ENCODE measurements at places on chromosomes 5 and 9.

DNA sequence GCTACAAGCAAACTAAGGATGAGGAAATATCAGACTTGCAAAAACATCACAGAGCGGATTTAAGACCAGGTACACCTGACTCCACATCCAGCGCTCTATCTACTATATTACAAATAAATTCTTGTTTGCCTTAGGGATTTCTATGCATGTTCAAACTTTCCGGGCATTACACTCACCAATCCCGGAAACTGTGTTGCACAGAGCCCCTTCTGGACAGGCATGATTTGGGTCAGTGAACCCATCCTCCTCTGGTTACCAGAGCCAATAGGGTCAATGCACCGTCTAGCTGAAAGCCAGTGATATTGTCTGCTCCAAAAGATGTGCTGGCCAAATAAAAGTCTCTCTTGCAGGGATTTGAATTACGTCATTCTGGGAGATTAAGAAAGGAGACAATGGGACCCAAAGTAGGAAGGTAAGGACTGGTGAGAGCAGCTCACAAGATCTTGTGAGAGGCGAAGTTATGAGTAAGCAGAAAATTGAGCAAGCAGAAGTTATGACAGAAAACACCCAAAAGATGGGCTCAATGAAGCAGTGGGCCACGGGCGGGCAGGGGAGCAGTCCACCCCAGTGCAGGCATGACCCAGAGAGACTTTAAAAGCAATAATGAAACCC is 155.8 kb upstream of the RAI14 start:
- DNase-seq = no peak

DNA sequence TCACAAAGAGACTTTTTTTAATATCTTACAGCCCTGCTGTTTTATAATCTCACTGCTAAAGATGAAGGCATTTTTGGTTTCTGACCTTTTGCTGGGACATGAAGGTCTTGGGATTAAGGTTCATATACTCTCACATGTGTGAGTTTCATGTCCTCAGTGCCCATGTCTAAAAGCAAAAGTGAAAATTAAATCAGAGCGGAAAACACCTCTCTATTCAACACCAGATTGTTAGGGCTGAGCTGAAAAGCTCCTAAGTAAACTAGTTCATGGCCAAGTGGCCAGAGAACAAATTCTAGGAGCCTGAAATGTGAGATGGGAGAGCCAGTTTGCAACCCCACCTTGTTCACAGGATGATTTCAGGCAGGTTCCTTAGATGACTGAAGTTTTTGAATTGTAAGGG is 110.9 kb downstream of the GRIA1 start:
- no peak for DNase-seq

GRCh38 chr5:121006217-121006616 is 542.1 kb downstream of the PRR16 start:
- no peak for DNase-seq

GRCh38 chr5:163529698-163530097 is 24.3 kb downstream of the MAT2B start:
- no peak for DNase-seq

DNA sequence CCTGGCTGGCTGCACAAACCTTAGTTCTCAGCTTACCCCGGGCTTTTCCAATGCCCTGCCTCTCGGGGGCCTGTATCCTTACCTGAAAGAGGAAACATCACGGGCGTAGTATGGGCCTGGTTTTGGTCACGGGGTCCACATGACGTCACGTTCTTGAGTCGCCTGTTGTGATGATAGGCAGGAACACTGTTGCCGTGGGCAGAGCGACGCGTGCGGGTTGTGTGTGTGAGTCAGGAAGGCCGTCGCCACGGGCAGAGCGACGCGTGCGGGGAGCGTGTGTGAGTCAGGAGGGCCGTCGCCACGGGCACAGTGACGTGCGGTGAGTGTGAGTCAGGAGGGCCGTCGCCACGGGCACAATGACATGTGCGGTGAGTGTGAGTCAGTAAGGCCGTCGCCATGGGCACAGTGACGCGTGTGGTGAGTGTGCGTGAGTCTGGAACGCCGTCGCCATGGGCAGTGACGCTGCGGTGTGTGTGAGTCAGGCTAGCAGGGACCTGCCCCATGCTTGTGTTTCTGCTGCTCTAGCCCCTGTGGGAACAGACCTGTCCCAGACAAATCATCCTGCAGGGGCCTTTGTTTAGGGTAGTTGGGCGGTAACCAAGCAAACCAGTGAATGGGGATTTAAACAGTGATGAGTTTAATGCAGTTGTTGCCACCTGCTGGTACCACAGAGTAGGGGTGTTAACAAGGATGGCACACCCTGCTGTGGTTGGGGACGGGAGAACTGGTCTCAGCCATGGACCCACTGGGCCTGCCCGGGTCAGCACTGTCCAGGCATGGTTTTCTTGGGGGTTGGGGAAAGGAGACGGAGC is 19.8 kb downstream of the TRIP13 start:
- DNase-seq = peak; percentile 81

- peak; percentile 82 for DNase-seq
Observed at GRCh38 chr5:139482050-139482889, at the start of gene STING1. Gene STING1 (minus strand): TSS chr5:139482758. CDS start chr5:139481704, 1,054 bp downstream.

- no peak for DNase-seq
Observed at GRCh38 chr9:135561391-135562234, at the start of gene PAEP. Gene PAEP (plus strand): TSS chr9:135561756.

DNA sequence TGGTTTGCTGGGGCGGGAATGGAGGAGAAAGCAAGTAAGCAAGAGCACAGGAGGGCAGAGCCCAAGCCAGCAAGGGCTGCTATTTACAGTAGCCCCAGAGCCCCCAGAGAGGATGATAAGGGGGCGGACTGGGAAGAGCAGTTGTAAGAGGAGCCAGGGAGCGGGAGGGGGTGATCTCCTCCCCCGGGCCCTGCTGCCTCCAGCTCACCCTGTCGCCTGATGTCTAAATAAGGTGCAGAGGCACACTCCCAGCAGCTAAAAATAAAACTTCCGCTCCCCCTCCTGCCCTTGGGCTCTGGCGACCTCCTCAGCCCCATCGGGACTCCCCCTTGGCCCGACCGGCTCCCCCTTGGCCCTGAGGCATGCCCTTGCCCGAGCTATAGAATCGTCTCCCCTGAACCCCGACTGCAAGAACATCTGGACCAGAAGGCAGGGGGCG is 14.4 kb upstream of the CCDC69 start:
- no peak for DNase-seq

- DNase-seq = no peak
Observed at GRCh38 chr5:36017622-36018021, 26.4 kb upstream of the UGT3A1 start.

DNA sequence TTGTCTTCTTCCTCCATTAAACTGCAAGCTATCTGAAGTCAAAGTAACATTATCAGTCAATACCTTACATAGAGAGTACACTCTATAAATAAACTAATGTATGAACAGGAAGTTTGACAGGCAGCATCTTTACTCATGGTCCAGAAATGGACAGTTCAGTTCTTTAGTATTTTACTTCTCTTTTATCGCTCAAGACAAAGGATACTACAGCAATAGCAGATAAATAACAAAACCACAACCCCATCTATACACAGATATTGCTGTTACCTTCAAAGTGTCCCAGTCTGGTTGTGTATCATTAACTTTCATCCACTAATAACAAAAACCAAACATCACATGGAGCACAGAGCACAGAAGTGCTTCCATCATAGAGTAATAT is 46.4 kb downstream of the SEMA5A start:
- DNase-seq = no peak

GRCh38 chr5:174180639-174181038 is 135.1 kb downstream of the NSG2 start:
- DNase-seq = no peak

DNA sequence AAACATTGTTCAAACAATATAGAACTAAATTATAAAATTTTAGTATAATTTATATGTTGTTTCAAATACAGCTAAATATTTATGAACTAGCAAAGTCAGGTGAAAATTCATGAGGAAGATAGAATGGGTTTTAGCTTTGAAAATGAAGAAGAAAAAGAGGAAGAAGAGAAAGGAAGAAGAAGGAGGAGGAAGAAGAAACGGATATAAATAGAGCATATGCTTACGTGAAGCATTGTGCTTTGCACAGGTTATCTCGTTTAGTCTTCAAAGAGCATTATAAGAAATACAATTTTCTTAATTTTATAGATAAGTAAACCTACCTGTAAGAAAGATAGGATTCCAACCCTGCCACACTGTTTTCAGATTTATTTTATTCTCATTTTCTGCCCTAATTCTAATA is 620.6 kb upstream of the DAB2 start:
- no peak for DNase-seq

DNA sequence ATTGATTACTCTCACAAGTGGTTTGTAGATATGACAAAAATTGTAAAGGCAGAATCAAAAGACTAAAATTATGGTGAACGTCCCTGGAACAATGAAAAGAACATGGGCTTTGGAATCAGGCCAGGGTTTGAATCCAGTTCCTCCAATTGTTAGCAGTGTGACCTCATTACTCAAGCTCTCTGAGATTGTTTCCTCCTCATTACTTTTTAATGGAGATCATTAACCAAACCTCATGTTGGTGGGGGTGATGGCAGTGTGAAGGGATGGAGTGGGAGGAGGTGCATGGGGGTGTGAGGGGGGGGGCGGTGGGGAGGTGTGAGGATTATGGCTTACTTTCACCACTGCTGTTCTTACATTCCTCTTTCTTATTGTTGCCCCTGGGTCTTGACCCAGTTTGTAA is 44.1 kb upstream of the FOXE1 start:
- no peak for DNase-seq

DNA sequence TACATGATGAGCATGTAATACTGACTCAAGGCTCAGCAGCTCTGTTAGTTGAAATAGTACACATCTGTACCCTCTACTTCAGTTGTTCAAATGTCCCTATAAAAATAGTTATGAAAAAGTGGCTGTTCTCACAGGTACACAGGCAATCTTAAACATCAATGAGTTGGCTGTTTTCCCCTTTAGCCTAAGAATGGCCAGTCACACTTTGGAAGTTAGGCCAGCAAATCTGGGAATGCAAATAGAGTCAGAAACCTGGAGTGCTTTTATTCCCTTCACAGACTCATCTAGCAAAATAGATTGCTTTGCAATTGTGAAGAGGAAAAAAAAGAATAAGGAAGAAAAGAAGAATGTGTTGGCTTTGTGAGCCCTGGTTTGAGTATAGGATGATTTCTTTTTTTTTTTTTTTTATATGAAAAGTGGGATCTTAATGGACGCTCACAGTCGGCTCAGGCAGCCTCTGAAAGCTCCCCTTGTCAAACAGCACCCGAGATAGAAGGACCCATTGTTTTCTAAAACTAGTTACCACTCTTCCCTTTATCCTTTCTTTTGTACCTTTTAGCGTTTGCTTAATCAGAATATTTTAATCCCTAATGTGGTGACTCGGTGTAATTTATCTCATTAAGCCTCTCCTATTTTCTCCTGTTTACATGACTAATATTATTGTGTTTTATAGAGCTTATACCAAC is 27.9 kb upstream of the TLE1 start:
- no peak for DNase-seq

DNA sequence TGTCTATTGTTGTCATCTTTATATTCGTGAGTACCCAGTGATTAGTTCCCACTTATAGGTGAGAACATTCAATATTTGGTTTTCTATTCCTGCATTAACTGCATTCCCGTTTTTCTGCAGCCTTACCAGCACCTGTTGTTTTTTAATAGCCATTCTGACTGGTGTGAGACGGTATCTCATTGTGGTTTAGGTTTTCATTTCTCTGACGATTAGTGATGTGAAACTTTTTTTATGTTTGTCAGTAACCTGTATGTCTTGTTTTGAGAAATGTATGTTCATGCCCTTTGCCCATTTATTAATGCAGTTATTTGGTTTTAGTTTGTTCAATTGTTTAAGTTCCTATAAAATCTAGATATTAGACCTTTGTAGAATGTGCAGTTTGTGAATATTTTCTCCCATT is 546.0 kb upstream of the RORB start:
- DNase-seq = no peak
